Right cardiac atrium (tissue), 5 donors: ENCODE measurements at places on chromosomes 3 and 15. TPM values are rescaled to one million over a fixed set of nuclear protein-coding genes. Genes with fewer than 3 reads are reported as not detected.

DNA sequence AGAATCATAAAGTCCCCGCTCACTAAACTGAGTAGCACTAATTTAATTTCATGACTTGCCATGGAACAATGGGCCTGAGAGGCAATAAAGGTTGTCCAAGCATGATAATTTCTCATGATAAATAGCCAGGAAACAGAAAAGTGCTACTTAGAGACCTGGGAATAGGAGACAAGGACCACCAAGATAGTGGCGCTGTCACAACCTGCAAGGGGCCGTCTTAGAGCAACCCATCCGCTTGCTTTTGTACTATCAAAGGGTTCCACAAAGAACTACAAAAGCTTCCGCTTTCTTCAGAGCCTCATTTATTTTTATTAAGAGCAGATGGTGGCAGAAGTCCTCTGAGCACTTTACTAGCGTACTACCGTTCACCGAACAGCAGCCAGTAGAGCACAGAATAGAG is 421.7 kb upstream of the GRM7 start:
- no peak for DNase-seq

- DNase-seq = no peak
Measured at GRCh38 chr3:197174927-197175326, 123.5 kb downstream of the DLG1 start.

- DNase-seq = no peak
Measured at GRCh38 chr15:29776859-29777258, 45.4 kb downstream of the TJP1 start.

GRCh38 chr3:35894735-35895134 is 255.4 kb downstream of the ARPP21 start:
- no peak for DNase-seq

DNA sequence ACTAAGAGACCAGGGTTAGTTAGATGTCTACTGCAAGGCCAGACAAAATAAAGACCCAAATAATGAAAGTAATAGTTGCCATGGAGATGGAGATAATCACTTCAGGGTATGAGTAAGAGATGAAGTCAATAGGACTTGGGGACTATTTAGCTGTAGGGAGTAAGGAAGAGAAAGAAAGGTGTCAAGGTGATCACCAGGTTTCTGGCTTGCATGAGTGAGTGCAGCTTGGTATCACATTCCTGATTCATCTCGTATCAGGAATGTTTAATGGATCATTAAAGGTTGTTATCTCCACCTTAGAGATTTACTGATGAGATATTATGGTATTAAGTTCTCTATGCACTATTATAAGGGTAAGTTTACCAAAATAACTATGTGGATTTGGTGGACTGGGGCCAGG is 357.4 kb upstream of the ATP11B start:
- DNase-seq = no peak

Gene GABRB3
- total RNA-seq = 63.4 TPM

Gene EPHB3
- total RNA-seq = 1.3 TPM
